ENCODE measurements at places on chromosomes 7 and 10. TPM values are rescaled to one million over a fixed set of nuclear protein-coding genes. Genes with fewer than 3 reads are reported as not detected.
A peak's percentile ranks its signal among the peaks of the same experiment; 100 is the strongest.

DNA sequence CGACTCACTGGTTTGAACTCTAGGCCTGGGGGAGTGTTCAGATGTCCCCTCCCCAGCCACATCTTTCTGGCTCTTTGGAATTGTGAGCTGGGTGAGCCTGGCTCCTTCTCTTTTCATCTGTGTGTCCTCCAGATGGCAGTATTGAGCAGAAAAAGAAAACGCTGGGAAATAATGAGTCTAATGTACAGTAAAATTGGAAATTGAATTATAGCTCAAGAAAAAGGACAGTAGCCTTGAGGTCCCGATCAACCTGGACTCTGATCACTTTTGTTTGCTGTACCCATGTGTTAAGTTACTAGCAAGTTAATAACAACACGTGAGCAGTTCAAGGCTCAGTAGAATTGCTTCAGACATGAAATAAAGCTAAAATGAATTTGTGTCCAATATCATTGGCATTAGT, 77.9 kb downstream of the SNX10 start:
- peak overlapping the region; percentile 28 for H3K27ac ChIP-seq
- H3K4me3 ChIP-seq: peak overlapping the region; percentile 6
- no peak for DNase-seq
- H3K4me1 ChIP-seq: peaks cover 15% of the 10 kb centered on the region
- peaks cover 6% of the 10 kb centered on the region for H3K36me3 ChIP-seq
- H3K27me3 ChIP-seq: peaks cover 26% of the 10 kb centered on the region

DNA sequence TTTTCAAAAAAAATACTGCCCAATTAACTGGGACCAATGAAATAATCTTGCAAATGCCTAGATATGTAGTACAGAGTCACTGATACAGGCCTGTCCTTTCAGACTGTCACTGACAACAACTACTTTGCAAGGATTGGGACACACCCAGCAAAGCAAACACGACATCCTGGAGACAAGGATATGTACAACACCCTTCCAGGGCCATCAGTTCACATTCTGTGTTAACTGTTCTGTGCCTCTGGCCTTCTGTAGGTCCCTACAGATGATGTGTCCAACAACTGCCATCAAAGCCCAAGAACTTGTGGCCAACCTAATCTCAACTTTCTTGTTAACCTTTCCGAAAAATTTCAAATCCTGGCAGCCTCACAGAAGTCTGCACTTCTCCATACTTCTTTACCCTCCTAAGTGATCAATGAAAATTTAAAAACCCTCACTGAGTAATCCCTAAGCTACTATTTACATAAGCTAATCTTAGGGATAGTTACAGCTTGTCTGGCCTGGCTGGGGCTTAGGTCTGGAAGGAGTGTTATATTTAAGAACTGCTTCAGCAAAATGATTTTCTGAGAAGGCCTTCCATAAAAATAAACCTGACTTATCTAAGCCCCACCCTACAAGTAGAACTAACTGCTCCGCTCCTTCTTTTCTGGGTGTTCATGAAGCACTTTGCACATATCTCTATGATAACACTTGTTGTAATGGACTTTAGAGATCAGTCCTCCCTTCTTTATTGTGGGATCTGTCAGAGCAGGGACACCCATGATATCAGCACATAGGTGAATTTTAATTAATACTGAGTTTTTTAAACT, 21.0 kb downstream of the COBL start:
- DNase-seq: no peak
- H3K36me3 ChIP-seq: no peaks in the 10 kb centered on the region
- no peak overlapping the region for H3K27ac ChIP-seq

GRCh38 chr7:132131196-132131595, 445.1 kb downstream of the PLXNA4 start:
- DNase-seq: peak; percentile 29
- no peaks in the 10 kb centered on the region for H3K4me1 ChIP-seq
- H3K36me3 ChIP-seq: no peaks in the 10 kb centered on the region
- H3K27me3 ChIP-seq: no peaks in the 10 kb centered on the region

Gene PTPRE
- 70.6 TPM for total RNA-seq

Gene NCF1
- total RNA-seq: 32.8 TPM
